Forelimb muscle (tissue), 1 donor: ENCODE measurements at places on chromosomes 11 and 22.

GRCh38 chr22:30305906-30306626, 16.8 kb upstream of the CASTOR1 start:
- no peak for DNase-seq

GRCh38 chr22:26395926-26396325, 33.1 kb upstream of the ASPHD2 start:
- DNase-seq, result no peak

- DNase-seq, result no peak
Measured at GRCh38 chr11:75344186-75344585, 7.3 kb downstream of the ARRB1 start.

- no peak for DNase-seq
Measured at GRCh38 chr11:13674799-13675509, 6.5 kb downstream of the FAR1 start.

- DNase-seq, result no peak
Measured at GRCh38 chr22:30944986-30945385, 23.6 kb downstream of the MORC2 start.

DNA sequence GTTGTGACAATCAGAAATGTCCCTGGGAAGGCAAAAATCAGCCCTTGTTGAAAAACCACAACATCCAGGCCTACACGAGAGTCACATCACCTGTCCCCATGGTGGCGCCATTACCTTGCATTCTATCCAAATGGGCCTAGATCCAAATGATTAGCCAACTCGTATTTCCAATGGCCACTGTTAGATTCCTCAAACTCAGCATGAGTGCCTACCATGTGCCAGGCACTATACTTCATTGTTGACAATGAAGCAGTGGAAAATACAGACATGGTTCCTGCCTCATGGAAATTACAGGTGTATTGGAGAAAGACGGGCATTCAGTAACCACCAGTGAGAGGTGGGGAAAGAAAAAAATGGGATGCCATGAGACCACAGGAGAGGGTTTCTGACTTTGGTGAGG, 29.8 kb upstream of the CREB3L1 start:
- DNase-seq, result no peak

GRCh38 chr11:117752071-117752470, 44.9 kb downstream of the DSCAML1 start:
- DNase-seq, result no peak

- DNase-seq, result no peak
Measured at GRCh38 chr22:41382610-41383009, 868 bp downstream of the TEF start.

GRCh38 chr22:34851918-34852662, 213.9 kb upstream of the ISX start:
- no peak for DNase-seq

GRCh38 chr22:23302171-23303002, 122.1 kb downstream of the BCR start:
- DNase-seq, result no peak

GRCh38 chr22:26479792-26480610, 3.6 kb downstream of the HPS4 start:
- no peak for DNase-seq

- no peak for DNase-seq
Measured at GRCh38 chr22:24101966-24102365, 79.3 kb upstream of the SUSD2 start.

DNA sequence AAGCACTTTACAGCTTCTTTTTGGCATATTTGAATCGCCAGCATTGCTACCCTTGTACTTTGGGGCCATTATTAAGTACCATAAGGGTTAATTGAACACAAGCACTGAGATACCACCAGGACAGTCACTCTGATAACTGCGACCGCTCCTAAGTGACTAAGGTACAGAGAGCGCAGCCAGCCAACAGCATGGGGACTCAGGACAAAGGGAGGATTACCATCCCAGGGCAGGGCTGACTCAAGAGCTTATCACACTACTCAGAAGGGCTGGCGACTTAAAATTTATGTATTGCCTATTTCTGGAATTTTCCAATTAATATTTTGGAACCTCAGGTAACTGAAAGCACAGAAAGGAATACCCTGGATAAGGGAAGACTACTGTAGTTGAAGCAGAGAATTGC, 479 bp downstream of the ZNF280A start:
- DNase-seq, result no peak

GRCh38 chr22:31272522-31273446, 19.5 kb downstream of the PIK3IP1 start:
- no peak for DNase-seq

DNA sequence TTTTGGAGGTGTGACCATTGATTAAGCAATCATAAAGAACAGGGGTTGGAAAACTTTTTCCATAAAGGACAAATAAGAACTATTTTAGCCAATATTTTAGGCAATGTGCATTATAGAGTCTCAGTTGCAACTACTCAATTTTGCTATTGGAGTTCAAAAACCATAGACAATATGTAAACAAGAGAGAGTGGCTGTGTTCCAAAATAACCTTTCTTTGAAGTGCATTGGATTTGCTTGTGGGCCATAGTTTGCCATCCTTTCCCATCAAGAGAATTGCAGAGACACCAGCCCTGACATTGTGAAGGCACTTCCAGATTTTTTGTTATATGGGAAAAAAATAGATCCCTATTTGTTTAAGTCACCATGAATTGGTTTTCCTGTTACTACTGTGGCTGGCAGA, 63.3 kb upstream of the LARGE1 start:
- no peak for DNase-seq

- DNase-seq, result no peak
Measured at GRCh38 chr11:31499576-31500178, 9.7 kb downstream of the IMMP1L start.

DNA sequence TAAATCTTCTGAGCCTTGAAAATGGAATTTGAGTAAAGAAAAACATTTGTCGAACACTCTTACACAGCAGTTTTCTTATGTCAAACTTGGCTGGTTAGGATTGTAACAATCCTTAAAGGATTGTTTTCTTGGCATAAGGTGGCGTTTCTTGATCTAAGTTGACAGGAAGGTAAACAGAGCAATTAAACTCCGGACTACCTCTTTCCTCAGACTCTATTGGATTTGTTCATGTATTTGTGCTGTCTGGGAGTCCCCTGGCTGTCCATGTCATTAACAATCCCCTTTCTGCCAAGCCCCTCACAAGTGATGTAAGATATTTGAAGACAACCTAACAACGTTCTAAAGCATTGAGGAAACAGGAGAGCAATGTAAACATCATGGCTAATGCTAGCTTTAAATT, 222.5 kb upstream of the SNX19 start:
- DNase-seq, result no peak

- no peak for DNase-seq
Measured at GRCh38 chr11:86570020-86570419, 102.4 kb downstream of the ME3 start.

DNA sequence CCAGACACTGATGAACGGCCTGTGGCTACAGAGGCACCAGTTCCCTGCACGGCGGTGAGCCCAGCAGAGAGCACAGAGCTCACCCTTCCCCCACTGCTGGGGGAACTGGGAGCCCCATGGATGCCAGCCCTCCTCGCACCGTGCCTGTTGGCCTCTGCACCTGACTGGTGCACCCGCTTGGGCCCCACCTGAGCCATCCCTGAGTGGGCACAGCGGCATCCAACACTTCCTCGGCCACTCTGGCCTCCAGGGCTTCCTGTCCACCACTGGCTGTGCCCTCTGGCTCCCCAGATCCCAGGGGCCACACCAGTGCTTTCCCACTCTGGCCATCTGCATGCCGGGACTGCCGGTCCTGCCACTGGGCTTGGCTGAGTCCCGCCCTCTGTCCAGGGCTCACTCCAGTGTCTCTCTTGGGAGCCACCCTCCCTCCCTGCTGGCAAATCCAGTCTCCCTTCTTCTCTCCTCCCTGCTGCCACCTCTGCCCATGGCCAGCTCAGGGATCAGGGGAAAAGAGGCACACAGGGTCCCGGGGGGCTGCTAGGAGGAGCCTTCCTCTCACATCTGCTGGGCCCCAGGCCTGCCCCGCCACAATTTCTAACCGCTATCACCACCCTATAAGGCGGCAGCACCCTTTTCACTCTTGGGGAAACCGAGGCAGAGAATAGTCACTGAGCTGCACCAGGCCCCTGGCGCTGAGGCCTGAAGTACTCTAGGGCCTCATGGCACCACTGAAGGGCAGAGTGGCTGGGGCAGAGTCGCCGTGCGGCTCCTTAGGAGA, 33.0 kb downstream of the GNB1L start:
- no peak for DNase-seq

GRCh38 chr11:116473206-116473769, 299.5 kb downstream of the BUD13 start:
- no peak for DNase-seq

GRCh38 chr11:118415739-118416068, 14.3 kb downstream of the ATP5MG start:
- no peak for DNase-seq

DNA sequence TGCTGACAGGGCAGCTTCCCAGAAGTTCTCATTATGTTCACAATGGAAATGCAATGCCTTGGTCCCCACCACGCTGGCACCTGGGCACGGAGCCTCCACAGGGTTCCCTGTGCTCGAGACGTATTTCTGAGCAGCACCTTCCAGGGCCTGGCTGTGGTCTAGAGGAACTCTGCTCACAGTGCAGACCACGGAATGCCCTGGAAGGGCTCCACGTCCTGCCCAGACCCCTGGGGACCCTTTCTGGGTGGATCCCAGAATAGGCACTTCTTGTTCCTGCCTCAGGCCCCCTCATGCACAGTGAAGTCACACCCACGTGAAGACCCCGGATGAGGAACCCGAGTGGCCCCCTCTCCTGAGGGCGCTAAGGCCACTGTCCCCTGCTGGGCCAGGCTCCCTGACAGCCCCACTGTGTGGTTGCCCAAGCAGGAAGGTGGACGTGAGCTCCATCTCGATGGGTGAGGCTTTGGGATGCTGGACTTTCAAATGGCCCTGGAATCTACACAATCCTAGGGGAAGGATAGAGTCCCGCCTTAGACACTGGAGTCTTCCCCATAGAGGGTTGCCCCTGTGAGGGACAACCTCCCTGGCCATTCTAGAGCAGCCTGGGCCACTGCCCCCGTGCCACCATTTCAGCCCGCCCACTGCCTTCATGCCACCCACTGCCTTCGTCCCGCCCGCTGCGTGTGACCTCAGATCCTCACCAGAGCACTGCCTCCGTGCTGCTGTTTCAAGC, 1106.8 kb downstream of the BRD1 start:
- DNase-seq, result no peak

DNA sequence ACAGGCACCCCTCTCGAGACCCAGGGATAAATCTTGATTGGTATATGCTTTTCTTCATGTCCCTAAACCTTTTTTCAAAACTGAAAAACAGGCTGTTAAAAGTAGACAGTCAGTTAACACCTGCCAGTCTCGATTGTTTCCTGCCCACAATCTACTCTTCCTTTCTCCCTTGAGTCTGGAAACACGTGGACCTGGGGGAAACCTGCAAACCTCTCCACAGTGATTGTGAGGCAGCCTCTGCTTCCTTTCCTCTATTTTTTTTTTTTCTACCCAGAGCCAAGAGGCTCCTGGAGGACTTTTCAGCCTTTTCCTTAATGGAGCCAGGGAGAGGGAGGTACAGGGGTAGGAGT, 69.4 kb upstream of the CLMP start:
- DNase-seq, result no peak

DNA sequence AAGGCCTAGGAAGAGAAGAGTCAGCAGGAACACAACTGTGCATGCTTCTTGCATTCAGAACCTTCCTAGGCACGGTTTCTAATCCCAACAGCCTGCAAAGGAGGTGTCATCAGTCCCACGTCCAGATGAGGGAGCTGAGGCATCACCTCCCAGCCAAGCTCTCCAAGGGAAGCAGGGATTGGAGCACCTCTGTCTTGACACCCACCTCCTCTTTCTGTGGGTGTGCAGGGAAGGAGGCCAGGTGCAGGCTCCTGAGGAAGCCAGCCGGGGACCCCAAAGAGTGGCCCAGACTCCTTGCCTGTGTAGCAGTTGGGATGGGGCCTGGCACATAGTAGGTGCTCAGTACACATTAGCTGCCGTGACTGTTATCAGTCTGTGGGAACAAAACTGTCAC, 2.0 kb downstream of the PNPLA5 start:
- DNase-seq, result no peak

DNA sequence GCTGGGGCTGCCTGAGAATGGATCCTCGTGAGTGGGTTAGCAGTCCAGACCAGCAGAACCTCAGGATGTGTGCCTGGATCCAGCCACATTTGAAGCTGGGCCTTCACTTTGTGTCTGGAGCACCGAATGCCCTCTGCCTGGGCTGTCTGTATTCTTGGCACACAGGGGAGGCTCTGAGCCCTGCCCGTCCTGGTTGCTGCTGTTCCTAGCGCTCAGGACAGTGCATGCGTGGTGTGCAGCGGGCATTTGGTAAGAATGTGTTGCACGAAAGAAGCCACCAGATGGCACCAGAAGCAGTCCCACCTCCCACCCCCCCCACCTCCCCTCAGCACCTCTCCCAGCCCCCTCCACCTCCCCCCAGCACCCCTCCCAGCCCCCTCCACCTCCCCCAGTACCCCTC, 4.1 kb upstream of the MAPK11 start:
- no peak for DNase-seq

GRCh38 chr22:21646608-21647590, 4.8 kb downstream of the SDF2L1 start:
- DNase-seq, result peak; percentile 58

GRCh38 chr11:66008468-66009101, 3.2 kb upstream of the CST6 start:
- no peak for DNase-seq

GRCh38 chr22:29144786-29145160, 60.9 kb upstream of the EMID1 start:
- DNase-seq, result no peak

DNA sequence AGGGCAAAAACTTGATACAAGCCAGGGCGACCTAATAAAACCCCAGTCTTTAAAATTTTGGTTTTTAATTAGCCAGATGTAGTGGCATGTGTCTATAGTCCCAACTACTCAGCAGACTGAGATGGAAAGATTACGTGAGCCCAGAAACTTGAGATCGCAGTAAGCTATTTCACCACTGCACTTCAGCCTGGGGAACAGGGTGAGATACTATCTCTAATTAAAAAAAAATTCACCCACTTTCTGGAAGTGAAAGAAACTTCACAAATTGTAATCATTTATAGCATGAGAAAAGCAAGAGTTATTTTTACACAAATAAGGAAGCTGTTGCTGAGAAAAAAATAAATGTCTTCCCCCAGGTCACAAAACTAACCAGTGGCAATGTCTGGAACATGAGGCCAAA, 882 bp upstream of the GLYATL2 start:
- DNase-seq, result no peak
